Fibroblast of skin of left quadriceps (primary cell): ENCODE measurements at places on chromosomes 5 and 9.

- DNase-seq = no peak
Observed at GRCh38 chr5:53114988-53115387, 5.4 kb upstream of the MOCS2 start.

DNA sequence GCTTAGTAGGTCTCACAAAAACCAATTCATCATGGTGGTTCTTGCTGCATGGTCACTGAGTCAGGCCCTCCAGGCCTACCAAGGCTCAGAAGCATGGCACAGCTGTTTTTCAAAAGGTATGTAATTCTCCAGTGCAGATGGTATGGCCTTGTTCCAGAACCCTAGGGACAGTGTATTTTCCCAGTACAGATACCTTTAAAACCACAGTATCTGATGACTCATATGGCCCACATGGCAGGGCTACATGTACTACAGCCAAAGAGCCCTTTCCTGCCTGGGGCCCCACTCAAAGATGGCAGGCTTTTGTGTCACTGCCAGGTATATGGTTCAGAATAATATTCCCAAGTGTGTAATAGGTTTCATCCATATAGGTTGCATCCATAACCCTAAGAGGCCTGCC is 16.5 kb downstream of the CSF2 start:
- peak; percentile 53 for DNase-seq

- peak; percentile 44 for DNase-seq
Observed at GRCh38 chr9:70303268-70303667, 44.5 kb downstream of the SMC5 start.

DNA sequence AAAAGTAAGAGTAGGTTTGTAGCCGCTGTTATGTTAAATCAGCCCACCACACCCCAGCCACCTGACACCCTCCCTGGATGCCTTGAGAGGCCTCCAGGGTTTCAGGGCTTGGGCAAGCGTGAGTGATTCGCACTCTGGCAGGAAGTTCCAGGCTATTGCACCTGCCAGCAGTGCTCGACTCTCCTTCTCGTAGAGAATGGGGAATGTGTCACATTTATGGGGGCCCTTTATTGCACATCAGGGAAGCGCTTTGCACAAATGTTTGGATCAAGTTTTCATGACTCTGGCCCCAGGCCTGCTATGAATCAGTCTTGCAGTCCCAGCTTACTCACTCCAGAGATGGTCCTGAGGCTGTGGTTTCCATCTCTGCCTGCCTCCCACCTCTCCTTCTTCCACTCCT is 66.1 kb upstream of the ADRA1B start:
- DNase-seq = peak; percentile 42

GRCh38 chr9:81787747-81788632 is 98.6 kb upstream of the TLE1 start:
- peak; percentile 93 for DNase-seq

DNA sequence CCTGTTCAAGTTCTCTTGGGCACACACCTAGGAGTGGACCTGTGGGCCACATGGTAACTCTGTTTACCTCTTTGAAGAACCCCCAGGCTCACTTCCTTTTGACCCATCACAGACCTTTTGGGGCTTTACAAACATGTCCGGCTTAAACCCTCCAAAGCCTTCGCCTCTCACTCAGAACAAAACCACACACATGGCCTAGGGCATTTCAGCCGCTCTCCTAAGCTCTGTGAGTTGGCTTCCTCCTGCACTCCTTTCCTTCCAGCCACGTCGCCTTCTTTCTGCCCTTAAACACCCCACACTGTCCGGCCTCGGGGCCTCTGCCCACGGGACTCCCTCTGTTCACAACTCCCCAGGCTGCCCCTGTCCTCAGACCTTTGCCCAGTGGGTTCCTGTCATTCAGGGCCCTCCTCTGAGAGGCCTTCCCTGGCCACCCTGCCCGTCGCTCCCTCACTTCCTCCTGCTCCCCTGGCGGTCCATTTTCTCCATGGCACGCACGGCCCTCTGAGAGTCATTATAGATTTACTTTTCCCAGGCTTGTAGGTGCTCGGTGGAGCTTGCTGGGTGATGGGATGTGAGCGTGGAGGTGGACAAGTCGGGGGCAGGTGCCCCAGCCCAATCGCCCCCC is 1.9 kb downstream of the DOK3 start:
- DNase-seq = no peak

DNA sequence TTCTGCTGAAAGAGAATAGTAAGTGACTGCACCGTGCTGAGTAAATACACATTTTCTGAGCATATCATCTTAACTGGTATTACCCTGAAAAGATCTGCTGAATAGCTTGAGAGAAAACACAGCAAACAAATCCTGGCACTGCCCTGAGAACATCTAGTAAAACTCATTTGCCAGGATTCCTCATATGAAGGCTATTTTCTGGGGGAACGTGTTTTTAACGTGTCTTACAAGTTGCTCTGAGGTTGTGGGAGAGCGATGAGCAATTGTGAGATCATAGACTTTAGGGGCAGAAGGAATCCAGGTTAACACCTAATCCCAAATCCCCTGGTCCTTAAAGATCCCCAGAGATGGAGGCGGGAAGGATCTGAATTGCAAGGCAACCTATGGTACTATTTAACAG is 331.9 kb upstream of the RFX3 start:
- DNase-seq = peak; percentile 28

DNA sequence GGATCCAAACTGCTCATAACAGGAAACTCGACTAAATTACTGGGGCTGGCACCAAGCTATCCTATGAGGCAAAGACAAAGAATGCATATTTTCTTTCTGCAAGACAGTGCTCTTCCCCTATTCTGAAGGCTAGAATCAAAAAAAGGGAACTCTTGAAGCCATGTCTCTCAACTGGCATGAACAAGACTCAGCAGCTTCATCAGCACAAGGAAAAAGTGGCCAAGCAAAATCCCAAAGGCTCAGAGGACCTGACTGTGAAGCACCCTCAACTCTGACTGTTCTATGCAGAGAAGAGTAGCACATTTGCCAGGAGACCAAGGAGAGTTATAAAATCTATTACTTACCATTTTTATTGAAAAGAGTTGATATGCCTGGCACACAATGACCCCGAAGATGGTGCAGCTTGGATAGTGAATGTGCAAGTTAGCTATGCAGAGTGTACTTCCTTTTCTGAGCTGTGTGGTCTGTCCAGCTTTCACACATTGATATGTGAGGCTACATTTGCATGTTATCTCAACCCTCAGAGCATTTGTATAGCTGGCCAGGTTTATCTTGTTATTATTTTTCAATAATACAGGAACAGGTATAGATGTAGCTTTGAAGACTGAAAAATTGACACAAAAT is 51.0 kb upstream of the FYB1 start:
- DNase-seq = no peak

DNA sequence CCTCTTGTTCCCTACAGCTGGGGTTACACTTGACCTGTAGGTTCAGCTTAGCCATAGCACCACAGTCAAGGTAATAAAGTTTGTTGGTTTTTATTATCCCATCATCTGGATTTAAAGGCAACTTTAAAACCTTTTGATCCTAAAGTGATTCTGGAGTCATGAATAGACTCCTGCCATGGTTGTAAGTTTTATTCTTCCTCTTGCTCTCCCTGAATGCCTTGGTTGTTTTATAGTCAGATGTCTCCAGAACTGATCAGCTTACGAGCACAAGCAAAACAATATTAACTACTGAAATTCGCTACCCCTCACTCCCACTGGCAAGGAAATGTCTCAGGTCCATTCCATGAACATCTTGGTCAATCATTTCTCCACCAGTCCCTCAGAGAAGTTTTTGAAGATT is 1328.6 kb downstream of the PTPRD start:
- no peak for DNase-seq

DNA sequence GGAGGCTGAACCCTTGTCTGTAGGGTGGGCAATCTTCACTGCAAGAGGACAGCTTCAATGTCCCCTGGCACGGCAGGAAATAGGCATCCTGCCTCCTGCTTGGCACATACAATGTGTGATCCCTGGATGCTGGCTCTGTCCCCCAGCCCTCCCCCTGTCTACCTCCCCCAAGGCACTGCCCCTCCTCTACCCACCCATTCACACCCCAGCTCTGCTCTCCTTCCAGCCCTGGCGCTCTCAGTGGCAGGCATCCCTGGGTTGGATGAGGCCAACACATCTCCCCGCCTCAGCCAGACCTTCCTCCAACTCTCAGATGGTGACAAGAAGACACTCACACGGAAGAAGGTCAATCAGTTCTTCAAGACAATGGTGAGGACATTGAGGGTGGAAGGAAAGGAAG is 24.1 kb upstream of the FOXI1 start:
- no peak for DNase-seq

GRCh38 chr5:135651156-135651555 is 72.4 kb upstream of the CXCL14 start:
- no peak for DNase-seq

DNA sequence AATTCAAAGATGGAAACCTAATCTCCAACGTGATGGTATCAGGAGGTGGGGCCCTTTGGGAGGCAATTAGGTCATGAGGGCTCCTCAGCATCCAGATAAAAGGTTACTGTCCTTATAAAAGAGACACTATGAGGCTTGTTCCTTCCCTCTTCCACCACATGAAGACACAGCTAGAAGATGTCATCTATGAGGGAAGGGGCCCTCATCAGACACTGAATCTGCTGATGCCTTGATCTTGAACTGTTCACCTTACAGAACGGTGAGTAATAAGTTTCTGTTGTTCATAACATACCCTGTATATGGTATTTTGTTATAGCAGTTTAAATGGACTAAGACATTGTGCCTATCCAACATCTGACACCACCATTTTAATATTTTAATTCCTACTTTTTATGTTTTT is 19.7 kb upstream of the CCNH start:
- DNase-seq = no peak

GRCh38 chr5:142722146-142722545 is 36.3 kb upstream of the FGF1 start:
- no peak for DNase-seq

DNA sequence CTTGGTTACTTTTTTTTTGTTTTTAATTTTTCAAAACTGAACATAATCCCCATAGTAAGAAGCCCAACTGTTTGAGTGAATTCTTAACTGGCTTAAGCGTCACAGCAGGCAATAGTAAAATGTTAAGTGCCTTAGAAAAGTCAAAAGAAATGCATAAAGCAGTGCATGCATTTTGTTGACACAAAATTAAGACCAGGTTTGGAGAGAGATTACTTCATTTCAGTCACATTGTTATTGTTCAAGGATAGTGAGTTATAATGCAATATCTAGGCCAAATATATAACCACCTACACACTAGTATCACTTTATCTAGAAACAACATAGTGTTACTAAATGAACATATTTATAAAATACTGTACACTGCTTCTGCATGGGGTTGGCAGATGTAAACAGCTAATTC is 116.9 kb upstream of the KLF9 start:
- DNase-seq = no peak

DNA sequence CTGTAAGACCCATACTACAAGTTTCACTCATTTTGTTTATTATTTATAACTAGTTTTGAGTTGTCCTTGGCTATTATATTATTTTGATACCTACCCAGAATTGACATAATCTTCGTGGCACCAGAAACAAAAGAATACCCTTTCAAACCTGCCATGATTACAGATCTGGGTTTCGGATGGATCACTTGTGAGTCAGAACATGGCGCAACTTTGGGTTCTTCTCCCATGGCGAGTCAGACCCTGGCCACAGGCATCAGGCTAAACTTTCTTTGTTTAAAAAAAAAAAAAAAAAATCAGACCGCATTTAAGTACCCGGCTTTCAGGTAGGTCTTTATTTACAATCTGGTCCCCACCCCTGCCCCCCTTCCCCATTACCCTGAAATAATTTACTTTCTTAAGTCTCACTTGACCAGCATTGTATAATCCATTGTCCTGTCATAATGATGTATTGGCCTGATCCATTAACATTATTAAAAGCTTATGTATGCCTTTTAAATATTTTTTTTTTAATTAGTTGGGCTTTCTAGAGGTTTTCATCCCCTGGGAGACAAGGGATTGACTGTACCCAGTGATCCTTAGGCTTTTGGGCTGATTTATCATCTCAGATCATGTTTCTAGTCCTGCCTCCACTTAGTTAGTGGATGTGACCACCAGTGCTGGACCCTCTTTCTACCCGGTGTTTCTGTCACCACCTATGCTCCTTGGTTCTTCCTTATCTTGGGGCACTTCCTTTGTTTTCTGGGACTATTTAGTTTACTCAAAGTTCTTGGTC is 43.9 kb downstream of the F2RL2 start:
- DNase-seq = no peak

DNA sequence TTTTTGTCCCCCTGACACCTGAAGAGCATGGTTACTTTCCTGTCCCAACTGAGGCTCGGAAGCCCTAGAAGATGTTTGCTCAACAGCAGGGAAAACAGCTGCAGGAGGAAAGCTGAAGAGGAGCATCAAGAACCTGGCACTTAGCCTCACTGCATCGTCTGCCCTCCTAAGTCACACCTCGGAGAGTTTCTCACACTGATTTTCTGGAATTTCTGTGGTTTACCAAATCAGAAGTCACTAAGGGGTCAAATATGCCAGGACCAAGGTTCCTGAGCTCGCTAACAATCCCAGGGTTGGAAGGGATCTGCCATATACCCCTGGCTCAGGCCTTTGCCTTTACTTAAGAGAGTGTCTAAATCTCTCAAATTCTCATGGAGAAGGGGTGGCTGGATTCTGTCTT is 5.3 kb downstream of the IL12B start:
- no peak for DNase-seq

- DNase-seq = no peak
Observed at GRCh38 chr5:24714746-24715145, 70.0 kb upstream of the CDH10 start.

GRCh38 chr9:87007711-87008366 is 60.5 kb upstream of the GAS1 start:
- peak; percentile 55 for DNase-seq

DNA sequence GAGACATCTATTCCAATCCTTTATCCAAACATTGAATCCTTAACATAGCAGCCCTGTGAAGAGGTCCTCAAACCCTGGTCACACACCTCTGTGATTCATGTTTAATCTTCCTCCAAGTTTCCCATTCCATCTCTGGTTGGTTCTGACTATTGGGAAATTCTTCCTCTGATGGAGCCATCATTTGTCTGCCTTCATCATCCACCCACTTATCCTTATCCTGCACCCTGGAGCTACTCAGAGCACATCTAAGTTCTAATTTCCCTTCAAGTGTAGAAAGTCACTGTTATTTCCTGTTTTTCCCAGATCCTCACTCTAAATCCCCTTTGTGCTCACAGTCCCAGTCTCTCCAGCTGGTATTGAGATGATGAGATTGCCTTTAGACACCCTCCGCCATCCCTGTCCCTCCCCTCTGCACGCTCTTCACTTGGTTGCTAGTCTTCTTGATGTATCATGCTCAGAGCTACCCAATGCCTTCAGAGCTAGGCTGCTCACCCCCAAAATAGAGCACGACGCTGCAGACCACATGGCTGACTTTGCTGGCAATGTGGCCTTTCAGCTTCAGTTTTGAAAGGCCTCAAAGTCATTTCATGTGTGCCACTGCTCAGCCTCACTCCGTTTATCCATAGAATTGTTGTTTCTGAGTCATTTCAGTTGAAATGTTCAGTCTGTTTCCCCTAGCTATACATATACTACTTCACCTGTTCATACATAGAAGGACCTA is 154.3 kb downstream of the PALM2AKAP2 start:
- DNase-seq = no peak
